ENCODE measurements at places on chromosomes 11 and 22.

- DNase-seq, result no peak
Measured at GRCh38 chr11:93857413-93858120, 7.1 kb upstream of the VSTM5 start.

- DNase-seq, result no peak
Measured at GRCh38 chr11:132621976-132622580, 910.2 kb downstream of the OPCML start.

- DNase-seq, result no peak
Measured at GRCh38 chr11:61814247-61814957, 2.4 kb downstream of the FADS1 start.

- no peak for DNase-seq
Measured at GRCh38 chr11:78259777-78260487, 71.2 kb downstream of the USP35 start.

DNA sequence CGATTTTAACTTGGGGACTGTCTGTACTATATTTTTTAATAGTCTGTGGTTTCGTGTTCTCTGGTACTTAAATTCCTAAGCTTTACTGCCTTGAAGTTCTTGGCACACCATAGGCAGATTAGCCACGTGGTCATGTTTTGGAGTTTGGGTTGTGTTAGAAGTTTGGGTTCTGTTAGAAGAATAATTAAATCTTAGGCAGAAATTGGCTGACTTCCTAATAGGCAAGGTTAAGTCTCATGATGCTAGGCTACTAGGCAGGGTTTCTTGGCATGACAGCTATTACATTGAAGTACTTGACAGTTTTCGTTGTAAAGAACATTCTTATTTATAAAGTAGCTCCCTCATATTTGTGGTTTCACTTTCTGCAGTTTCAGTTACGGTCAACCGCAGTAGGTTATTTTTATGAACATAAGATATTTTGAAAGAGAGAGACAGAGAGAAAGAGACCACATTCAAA, 30.0 kb upstream of the MMP7 start:
- no peak for DNase-seq

- no peak for DNase-seq
Measured at GRCh38 chr11:16167706-16168487, 188.4 kb downstream of the SOX6 start.

DNA sequence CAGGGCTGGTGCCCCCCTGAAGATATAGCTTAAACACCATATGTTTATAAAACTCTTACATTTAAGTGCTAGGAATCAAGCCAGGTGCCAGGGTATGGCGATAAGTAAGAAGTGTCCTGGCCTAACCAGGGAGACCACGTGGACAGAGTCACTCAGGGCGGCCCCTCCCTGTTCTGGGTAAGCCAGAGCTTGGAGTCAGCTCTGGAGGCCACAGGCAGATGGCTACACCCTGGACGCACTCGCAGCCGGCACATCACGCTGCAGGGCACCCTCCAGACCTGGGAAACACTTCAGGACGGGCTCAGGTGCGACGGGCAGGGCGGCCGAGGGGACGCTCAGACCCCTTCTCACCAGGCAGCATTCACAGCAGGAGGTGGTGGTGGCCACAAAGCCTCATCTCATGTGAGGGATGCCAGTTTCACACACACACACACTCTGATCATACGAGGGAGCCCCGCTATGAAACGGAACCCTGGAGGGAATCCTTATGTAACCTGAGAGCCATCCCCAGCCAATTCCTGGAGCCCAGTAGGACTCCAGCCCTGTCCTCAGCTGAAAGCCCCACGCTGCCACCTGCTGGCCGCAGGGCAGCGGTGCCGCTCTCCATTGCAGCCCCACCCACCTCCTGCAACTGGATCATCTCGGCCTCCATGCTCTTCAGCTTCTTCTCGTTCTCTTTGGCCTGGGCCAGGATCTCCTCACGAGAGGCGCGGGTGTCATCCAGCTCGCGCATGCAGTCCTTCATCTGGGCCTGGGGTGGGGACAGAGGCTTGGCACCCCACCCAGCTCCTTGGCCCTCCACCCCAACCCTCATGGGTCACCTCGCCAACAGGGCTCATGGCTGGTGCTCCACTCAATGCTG, 33.4 kb downstream of the APOL1 start:
- DNase-seq, result no peak

GRCh38 chr11:32671051-32671450, 87.4 kb downstream of the EIF3M start:
- DNase-seq, result no peak

DNA sequence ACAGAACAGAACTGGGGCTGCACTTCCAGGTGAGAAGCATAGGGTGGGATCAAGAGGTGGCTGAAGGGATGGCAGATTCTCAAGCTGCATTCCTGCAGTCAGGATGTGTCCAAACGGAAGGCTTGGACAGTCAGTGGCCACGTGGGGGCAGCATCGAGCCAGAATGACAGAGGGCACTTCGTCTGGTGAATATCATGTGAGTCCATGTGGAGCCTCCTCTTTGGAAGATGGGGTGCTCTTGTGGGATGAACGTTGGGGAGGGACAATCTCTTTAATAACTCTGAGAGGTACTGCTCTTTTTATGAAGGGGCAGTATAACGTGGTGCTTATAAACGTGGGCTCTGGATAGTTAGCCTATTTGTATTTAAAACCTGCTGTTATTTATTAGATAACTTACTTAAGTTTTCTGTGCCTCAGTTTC, 154.9 kb upstream of the NAV2 start:
- peak; percentile 23 for DNase-seq

DNA sequence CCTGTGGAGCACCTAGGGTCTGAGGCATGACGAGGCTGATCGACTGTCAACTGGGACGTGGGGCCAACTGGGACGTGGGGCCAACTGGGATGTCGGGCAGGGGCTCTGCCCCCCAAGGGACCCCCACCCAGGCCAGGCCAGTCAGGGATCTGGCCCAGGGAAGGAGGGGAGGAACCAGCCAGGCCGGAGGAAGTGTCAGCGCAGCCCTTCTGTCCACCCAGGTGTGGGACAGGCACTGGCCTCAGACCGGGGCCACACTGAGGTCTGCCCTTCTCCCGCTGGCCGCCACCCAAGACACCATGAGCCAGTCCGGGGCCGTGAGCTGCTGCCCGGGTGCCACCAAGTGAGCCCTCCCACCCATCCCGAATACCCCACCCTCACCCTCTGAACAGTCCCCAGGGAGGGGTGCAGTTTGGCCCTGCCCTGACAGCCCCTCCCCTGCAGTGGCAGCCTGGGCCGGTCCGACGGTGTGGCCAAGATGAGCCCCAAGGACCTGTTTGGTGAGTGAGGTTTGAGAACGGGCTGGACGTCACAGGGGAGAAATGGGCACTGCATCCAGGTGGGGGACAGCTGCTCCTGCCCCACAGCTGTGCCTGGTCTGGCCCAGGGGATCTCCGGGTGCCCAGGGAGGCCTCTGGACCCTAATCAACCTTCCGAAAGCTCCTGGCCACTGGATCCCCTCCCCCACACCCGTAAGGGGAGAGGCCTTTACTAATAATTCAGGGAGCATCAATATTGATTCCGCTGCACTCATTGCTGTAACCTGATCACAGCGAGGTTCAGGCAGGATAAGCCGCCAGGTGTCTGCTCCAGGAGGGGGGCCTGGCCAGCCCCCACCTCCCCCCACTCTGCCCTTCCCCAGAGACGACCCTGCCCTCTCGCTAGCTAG, 3.3 kb downstream of the EPS8L2 start:
- DNase-seq, result no peak

Data from stimulated activated CD8-positive, alpha-beta memory T cell treated with anti-CD3 and anti-CD28 coated beads, Interleukin-12 subunit alpha, Interleukin-12 subunit beta, amount 100 ng/mL, for 4 hours (primary cell).